ENCODE measurements at places on chromosomes 6 and 20.

DNA sequence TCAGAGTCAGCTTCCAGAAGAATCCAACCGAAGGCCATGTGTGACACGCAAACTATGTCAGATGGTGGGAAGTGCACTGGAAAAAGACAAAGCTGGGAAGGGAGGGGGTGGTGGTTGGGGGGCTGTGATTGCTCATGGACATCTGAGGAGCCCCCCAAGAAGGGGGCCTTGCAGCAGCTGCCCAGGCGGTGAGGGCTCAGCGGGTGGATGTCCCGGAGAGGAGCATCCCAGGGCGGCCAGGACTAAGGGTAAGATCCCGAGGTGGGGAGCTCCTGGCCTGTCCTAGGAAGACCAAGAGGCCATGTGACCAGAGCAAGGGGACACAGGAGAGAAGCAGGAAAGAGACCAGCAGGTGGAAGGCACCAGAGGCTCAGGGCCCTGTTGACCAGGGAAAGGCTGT is 299.5 kb downstream of the PREX1 start:
- no peak for DNase-seq

- DNase-seq = no peak
Observed at GRCh38 chr20:44445742-44446710, 29.6 kb upstream of the TTPAL start.

DNA sequence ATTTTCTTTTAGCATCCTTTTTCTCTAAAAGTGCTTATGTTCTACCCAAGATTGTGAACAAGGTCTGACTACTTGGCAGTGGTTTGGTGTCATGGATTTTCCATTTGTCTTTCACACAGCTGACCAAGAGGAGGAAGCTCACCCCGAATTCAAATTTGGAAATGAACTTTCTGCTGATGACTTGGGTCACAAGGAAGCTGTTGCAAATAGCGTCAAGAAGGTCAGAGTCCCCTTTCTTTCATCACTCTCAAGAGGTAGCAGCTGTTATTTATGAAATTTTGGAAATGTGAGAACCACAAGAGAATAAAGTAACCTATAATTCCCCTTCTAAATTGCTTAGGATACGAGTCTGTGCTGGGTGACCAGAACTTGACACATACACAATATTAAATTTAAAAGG is 113.0 kb upstream of the LAMP5 start:
- DNase-seq = no peak

DNA sequence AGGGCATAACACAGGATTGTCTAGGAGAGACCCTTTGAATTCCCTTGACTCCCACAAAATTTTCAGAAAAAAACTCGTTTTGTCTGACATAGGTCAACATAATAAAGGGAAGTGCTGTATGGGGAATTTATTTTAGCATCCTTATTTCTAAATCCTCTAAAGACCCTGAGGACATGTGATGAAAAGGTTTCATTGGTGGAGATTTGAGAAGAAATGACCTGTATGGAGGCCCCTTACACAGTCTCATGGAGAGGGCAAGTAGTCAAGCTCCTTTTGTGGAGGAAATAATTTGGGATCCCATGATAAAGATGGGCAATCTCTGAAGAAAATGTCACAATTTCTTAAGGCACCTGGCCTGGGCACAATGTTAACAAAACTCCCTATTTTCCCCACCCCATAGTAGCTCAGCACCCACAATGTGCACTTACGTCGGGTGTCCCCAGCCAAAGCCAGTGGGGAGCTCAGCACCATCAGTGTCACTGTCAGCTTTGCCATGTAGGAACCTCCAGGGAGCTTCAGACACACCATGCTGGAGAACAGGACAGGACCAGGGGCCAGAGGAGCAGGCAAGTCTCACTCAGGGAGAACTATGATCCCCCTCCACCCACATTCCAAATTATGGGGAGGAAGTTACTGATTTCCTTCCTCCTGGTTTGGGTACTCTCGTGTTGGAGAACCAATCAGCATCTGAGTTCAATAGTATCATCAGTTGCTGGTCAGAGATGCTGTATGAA is at the start of gene HLA-DRB5:
HLA-DRB5 (minus strand) TSS at position 591 of the 734 bp plus-strand sequence; CDS start at position 528, 63 bp downstream.
- peak; percentile 2 for DNase-seq

DNA sequence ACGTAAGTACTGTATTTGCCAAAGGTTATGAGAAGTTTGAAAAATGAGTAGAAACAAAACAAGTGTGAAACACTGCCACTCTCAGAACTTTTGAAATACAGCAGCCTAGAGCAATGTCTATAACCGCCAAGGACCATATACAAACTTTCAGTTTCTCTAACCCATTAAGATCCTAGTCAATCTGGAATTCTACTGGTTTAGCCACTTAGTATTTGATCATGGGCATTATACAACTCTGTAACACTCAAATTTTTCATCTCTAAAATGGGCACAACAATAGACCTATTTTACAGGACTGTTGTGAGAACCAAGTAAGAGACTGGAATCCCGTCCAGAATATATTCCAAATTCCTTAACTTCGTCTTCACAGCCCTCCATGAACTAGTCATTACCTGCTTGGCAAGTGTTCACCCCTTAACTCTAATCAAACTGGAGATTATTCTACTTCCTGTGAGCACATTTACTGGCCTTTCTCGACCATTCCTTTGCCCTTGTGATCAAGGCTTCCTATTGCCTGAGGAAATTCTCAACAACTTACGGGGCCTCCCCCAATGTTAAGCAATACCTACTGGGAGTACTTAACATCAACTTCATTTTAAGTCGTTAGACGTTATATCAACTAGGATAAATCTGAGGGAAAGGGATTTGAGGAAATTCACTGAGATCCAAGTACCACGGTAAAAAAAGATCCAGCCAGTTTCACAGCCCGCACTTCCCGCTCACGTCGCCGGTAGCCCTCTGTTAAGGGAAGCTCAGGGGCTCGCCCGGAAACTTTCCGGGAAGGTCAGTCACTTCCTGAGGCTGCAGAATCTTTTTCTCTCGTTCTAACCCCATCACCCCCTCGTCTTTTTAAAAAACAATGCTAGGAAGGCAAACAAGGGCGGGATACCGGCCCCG is 1.1 kb downstream of the EIF2S2 start:
- DNase-seq = no peak

DNA sequence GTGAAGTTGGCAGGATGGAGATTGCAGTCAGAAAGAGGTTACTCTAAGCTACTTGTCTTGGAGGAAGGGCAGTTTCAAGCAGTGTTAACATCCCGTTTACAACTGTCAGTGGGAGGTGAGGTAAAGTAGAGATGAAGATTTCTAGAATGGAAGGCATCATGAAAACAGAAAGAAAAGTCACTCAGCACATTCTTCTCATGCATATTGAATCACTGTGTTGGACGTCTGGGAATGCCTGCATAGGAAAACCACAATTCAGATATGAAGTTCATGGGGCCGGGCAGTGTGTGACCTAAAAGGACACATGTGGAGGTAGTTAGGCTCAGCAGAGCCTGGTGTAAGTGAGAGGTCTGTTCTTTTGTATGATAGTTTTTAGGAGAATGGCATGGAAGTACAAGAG is 73.5 kb upstream of the LAMP5 start:
- DNase-seq = no peak

DNA sequence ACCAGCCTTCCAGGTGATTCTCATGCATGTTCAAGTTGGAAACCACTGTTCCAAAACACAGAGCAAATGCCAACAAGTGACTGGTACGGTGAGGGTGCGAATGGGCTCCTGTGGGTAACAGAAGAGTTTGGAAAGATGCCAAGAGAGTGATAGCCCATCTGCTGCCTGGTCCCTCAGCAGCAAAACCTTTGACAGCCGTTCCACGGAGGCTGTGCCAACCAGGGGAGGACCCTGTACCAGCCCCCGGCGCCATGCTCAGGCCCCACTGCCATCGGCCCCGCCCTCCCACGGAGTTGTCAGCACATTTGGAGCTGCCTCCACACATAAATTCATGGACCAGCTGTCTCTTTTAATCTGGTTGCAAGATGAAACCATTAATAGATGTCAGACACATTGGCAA is 4.4 kb upstream of the PTPRT start:
- DNase-seq = no peak

GRCh38 chr20:56554869-56555268 is 21.8 kb downstream of the FAM209B start:
- no peak for DNase-seq

DNA sequence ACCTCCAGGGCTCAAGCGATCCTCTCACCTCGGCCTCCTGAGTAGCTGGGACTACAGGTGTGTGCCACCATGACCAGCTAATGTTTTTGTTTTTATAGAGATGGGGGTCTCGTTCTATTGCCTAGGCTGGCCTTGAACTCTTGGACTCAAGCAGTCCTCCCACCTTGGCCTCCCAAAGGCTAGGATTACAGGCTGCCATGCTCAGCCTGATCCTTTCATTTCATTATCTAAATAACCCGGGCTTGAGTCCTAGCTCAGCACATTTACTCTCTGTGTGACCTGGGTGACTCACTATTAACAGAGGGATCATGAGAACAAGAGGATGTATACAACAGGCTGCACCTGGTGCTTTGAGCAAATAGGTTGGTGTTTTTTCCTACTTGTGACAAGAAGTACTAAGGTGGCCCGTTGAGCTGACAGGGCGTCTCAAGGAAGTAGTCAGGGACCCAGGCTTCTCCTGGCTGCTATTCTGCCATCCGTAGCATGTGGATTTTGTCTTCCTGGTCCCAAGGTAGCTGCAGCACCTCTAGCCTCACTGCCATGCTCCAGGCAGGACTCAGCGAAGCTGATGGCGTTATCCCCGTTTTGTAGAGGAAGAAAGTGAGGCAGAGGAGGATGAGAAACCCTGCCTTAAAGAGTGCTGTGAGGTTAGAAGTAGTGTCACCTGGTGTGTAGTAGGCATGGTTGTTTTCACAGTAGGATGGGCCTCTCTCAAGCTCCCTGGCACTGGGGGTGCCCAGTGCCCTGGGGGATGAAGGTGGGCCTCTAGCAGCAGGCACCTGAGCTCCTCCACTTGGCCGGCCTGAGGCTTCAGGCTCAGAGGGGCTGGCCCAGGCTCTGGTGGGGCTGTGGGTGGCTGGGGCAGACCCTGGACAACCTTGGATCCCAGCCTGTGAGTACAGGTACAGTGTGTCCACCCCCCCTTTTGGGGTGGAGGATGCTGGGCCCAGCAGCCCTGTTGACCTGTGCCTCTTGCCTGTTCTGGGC is 62.4 kb downstream of the ADNP start:
- DNase-seq = no peak
